ENCODE measurements at places on chromosomes 11 and 22. TPM values are rescaled to one million over a fixed set of nuclear protein-coding genes. Genes with fewer than 3 reads are reported as not detected.

GRCh38 chr22:30485362-30485988 lies 13.7 kb upstream of the SEC14L3 start:
- DNase-seq, result peak; percentile 30

Gene CEP126
- polyA plus RNA-seq, result 6.7 TPM

- DNase-seq, result no peak
Measured at GRCh38 chr11:76096552-76096951, 109.8 kb downstream of the WNT11 start.

- DNase-seq, result no peak
Measured at GRCh38 chr11:19777377-19778102, 64.9 kb downstream of the NAV2 start.

Gene APOA5
- polyA plus RNA-seq, result not detected

GRCh38 chr22:30422481-30423300 lies 2.9 kb upstream of the MTFP1 start:
- DNase-seq, result no peak

DNA sequence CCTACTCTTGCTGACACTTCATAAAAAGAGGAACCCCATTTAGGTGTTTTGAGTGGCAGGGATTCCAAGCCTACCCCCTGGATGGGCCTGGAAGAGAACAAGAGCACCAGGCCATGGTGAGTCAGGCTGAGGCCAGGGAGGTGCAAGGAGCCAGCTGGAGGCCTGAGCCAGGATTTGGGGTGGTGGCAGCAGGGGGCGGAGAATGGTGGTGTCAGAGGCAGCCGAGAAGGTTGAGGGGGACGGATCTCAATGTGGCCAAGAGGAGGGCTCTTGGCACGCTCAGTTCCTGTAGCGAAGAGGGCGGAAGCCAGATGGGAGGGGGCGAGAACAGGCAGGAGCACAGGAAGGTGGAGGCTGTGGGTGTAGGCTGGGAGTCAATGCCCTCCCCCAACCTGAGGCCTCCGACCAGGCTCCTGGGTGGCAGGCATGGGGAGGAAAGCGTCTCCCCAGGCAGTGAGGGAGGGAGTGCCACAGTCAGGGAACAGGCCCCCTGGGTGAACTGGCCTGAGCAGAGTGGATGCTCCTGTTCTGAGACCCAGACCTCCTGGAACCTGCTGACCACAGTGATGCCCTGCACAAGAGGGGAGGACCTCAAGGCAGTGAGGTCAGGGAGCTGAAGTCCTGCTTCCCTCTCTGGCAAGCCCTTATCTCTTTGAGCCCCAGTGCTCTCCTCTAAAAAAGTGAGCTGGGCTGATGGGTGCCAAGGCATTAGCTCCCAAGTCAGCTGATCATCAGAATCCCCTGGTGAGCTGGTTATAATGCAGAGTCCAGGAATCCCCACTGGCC lies 13.9 kb downstream of the RTN4RL2 start:
- no peak for DNase-seq

DNA sequence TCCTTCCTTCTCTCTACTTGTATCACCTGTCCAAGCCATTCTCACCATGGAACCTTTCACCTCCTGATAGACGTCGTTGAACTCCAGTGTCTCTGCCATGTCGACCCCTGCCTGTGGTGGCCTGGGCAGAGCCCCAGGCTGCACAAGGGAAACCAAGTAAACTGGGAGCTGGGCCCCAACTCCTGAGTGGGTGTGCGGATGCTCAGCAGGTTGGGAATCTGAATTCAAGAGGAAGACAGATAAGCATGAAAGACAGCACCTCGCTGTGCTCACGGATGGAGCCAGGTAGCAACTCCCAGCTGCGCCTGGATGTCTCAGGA lies 709 bp downstream of the SSRP1 start:
- no peak for DNase-seq

- no peak for DNase-seq
Measured at GRCh38 chr11:4643076-4643475, 706 bp upstream of the OR51E1 start.

DNA sequence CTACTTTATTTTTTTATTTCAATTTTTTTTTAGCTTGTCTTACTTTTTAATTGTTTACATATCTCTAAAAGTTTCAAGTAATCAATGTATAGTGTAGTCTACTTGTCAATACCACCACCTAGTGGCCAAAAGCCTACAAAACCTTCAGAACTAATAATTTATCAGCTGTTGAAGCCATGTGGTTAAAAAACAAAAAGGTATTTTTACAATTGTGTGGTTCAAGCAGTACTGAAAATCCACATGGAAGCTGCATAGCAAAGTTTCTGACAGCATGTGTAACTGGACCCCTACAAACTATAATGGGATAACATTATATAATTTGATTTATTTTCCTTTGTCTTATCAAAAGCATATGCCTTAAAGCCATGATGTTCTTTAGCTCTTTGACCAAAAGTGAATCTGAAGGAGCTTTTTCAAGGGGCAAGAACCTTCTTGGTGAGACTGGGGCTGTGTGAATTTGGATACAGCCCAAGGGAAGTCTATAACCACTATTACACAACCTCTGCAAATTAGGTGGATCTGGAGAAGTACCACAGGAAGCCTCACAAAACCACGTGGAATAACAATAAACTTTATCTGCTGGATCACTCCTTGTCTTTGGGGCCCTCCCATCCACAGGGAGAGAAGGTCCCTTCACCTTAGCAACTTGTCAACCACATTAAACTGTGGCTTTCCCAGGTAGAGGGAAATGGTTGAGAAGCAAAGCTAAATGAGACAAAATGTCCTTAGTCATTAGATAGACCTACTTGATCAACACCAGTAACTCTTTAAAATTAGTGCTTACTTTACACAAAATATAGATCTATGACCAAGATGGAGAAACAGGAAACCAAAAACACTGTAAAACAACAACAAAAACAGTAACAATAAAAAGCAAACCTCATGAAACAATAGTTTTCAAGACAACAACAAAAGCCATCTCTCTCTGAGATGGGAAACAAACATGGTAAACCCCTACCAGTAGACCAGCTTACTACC lies 9.9 kb downstream of the NARS2 start:
- DNase-seq, result peak; percentile 71

DNA sequence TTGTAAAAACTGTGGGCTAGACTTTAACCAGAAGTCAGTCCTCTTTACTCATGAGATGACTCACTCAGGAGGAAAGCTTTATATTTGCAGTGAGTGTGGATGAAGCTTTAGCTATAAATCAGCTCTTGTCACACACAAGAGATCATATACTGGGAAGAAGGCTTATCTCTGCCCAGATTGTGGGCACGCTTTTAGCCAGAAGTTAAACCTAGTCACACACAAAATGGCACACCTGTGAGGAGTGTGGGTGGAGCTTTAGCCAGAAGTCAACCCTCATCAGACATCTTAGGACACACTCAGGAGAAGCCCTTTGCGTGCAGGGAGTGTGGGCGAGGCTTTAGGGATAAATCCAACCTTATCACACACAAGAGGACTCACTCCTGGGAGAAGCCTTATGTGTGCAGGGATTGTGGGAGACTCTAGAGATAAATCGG lies 706.9 kb upstream of the LUZP2 start:
- DNase-seq, result no peak

Gene MIF
- polyA plus RNA-seq, result 119 TPM
